Esophagus mucosa (tissue), 1 donor: ENCODE measurements at places on chromosomes 5 and 9. TPM values are rescaled to one million over a fixed set of nuclear protein-coding genes. Genes with fewer than 3 reads are reported as not detected.

DNA sequence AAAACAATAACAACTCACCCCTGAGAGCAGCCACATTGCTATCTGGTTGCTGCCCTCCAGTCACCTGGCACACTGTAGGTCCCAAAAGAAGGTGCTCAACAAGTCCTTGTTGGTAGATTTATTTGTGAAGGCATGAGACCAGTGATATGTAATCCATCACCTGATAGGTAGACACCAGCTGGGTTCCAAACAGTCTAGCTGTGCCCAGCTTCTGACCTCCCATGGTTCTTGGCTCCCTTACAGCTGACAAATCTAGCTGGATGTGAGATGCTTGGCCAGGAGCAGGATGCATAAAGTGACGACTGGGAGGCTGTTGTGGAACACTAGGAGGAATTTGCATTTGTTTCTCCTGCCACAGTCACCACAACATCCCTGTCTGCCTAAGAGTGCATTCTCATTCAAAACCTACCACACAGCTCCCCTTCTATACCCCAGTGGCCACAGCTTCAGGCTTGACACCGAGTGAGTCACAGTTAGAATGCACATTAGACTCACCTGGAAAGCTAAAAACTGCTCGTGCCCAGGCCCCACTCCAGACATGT lies 7.8 kb upstream of the VLDLR start:
- ATAC-seq: peak; percentile 26

- ATAC-seq: no peak
Measured at GRCh38 chr5:81140943-81141342, 92.2 kb upstream of the CKMT2 start.

GRCh38 chr5:491119-491855 lies 33.0 kb downstream of the SLC9A3 start:
- ATAC-seq: peak; percentile 3

DNA sequence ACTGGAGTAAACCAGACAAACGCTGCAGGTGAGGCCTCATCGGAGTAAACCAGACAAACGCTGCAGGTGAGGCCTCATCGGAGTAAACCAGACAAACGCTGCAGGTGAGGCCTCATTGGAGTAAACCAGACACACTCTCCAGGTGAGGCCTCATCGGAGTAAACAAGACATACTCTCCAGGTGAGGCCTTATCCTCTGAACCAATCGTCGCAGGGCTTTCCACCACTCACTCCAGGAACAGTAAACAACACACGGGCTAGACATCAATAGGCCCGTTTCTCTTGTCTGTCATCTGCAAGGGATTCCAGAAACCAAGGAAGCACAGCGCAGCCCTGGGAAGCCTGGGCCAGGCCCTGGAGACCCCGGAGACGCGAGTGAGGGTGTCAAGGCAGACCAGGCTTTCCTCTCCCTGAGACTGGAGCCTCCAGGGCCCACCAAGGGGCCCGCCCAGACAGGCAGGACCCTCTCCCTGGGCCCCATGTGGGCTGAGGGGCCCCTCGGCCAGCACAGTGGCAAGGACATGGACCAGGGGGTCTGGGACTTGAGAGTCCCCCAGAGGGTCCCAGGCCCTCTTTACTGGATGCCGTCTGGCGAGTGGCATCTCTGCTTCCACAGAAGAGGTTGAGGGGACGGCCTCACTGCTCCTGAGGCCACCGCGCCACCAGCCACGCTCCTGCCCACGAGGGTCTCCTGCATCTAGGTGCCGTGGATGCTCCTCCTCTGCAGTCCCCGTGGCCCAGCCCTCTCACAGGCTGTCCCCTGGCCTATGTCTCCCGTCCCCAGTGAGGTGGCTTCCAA lies 26.4 kb upstream of the NSMF start:
- ATAC-seq: no peak

- ATAC-seq: peak; percentile 92
Measured at GRCh38 chr9:82961504-82962125, 101.3 kb downstream of the RASEF start.

DNA sequence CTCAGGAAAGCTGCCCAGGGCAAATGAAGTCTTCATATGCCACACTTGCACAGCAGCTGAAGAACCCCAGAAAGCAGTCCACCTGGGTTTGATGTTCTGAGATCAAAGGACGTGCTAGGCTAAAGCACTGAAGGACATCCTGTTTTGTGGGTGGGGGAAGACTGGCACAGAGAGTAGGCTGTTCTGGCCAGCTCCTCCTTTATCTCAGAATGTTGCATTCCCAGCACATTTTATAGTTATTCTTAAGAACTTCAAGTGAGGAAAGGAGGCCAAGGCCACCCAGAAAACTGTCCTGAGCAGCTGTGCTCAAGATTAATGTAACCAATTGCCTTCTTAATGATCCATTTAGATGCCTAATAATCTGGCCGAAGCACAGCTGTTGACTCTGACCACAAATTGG lies 10.9 kb downstream of the SHOC1 start:
- no peak for ATAC-seq

- no peak for ATAC-seq
Measured at GRCh38 chr5:15600035-15600434, 100.1 kb downstream of the FBXL7 start.

- ATAC-seq: no peak
Measured at GRCh38 chr9:29319736-29320513, 1746.6 kb upstream of the C9orf72 start.

DNA sequence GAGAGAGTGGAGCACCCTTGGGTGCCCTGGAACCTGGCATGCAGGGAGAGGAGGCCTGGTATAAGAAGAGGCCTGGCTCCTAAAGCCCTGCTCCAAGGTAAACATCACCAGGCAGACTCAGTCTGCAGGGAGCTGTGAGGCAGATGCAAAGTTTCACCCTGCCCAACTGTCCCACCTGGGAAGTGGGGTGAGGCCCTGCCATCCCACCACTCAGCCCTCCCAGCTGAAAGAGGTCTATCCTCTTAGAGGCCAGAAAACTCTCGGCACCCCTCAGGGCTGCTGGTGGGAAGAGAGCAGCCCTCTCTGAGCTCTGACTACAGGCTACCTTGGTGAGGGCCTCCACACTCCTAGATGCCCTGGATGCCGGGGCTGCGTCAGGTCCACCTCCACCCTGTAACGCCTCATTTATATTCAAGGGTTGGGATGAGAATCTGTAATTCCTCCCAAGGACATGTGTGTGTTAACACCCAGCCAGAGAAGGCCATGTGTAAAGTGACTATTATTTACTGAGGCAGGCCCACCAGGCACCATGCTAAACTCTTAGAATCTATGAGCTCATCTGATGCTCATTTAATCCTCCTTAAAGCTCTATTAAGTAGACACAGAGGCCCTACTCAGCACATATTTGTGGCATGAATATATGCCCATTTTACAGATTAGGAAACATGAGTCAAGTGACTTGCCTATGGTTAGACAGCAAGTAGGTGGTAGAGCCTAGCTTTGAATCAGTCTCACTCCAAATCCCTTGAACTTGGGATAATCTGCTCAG lies 205.9 kb downstream of the FSTL4 start:
- peak; percentile 68 for ATAC-seq

DNA sequence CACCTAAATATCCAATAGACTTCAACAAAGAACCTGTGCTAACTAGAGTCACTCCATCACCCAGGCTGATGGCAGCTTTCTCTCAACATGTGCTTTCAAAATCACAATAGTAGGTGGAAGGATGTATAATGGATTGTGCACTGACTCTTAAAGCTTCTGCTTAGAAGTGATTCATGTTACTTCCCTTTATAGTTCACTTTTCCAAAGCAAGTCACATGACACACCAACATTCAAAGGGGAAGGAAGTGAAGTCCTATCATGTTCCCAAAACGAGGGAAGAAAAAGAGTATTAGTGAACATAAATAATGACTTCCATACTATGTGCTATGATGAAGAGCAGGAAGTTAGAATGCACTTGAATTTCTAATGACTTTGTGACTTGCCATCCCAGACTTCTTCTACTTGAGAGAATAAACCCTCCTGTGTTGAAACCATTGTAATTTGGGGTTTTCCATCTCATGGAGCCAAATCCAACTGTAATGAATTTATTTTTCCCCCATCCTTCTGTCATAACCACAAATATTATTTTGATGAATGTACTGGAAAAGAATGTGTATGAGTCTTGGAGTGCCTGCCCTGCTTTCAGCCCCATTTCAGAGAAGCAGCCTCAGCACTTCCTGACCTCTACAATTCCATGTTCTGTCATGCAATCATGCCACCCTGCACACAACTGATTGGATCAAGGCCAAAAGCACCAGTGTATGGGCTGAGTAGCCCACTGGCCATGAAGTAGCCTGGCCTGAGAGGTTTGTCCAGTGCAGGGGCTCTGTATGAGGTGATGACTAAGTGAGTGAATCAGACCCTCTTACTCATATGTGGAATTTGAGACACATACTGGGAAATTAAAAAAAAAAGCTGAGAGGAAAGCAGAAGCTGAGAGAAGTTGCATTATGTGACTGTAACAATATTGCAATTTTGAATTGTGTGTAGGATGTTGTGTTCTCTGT lies 525.9 kb upstream of the CLINT1 start:
- ATAC-seq: no peak

DNA sequence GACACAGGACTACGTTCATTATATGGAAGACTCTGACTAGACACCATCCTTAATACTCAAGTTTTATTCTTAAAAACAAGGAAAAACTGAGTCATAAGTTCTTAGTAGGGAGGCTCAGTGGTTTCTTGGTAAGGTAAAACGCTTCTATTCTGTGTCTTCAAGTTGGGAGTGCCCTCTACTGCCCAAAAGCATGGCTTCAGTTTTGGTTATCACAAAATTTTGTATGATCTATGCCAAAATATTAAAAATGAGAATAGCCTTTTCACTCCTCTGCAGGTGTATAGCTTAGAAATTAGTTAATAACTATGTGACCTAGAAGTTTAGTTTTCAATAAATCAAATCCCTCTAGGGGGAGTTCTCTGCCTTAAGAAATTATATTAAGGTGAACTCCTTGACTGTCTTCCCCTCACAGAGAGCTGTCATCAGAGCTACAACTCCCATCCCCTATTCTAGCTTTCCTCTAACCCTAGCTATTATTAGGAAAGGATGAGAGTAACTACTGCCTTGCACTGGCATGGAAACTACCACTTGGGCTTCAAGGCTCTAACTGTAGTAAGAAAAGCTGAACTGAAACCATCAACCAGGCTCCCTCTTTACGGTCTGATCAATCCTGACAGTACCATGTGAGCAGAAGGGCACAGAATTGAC lies 189.7 kb downstream of the GNAQ start:
- no peak for ATAC-seq

DNA sequence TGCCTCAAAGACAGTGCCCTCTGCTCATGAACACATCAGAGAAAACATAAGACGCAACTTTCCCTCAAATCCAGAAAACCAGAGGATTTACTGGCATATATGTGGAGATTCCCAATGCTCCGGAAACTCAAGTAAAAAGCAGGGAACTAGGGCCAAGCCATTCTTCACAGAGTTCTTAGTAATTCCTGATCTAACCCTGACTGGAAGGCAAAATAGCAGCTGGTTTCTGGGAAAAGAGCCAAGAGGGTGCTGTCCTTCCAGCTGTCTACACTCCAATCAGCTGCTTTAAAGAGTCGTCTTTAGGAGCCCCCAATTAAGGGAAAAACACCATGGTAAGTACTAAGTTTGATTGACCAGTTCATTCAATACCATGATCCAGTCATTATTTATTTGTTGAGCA lies 49.6 kb downstream of the GNA14 start:
- ATAC-seq: no peak

DNA sequence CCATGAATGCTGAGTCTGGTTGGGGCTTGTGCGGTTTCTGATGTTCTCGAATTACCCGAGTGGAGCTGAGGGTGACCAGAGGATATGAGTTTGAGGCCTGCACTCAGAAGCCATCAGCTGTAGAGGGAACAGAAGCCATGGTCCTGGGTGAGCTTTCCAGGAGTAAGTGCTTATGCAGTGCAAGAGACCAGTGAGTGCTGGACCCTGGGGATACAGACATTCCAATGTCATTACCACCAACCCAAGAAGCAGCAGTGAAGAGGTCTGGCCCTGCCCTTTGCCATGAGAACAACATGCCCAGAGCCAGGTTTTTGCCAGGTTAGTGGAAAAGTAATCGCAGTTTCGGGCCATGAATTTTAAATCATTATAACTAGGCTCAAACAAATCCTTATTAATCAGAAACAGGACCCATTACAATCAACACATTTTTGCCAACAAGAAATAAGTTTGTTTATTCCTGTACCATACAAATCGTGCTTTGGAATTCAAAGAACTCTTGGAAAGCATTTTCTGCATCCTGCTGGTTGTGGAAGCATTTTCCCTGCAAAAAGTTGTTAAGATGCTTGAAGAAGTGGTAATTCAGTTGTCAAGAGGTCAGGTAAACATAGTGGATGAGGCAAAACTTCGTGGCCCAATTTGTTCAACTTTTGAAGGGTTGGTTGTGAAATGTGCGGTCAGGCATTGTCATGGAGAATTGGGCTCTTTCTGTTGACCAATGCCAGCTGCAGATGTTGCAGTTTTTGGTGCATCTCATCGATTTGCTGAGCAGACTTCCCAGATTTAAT lies 154.6 kb downstream of the SYK start:
- no peak for ATAC-seq

- ATAC-seq: no peak
Measured at GRCh38 chr5:124030043-124030491, 518.1 kb downstream of the CSNK1G3 start.

GRCh38 chr9:84387821-84388220 lies 47.3 kb upstream of the SLC28A3 start:
- ATAC-seq: no peak

- no peak for ATAC-seq
Measured at GRCh38 chr9:33256236-33256635, 8.3 kb downstream of the BAG1 start.

GRCh38 chr5:60722416-60722815 lies 22.4 kb upstream of the DEPDC1B start:
- ATAC-seq: no peak

- no peak for ATAC-seq
Measured at GRCh38 chr5:115393239-115393638, 96.8 kb upstream of the CCDC112 start.

- ATAC-seq: no peak
Measured at GRCh38 chr5:147464211-147464610, 45.7 kb downstream of the DPYSL3 start.

DNA sequence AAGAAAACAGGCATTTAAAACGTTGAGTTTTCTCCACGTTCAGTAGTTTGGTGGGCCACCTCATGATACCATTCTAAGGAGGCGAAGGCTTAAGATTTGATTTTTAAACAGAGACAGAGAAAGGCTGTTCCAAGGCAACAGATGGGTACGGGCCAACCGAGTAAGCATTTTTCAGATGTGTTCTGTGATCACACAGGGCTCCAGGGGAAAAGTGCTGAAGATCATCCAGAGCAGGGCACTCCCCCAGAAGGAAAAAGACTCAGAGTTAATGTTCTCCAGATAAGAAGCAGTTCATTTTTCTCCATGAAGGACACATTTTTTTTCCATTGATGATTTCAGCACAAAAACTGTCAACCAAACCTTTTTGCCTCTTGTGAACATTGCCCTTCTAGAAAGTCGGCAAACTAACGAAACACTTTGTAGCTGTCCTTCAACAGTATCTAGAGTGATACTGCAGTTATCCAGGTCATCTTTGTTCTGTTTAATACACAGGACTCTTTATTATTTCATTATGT lies 138.7 kb downstream of the ALDH1A1 start:
- ATAC-seq: no peak

Gene SLC6A18
- not detected for total RNA-seq

Gene LHX3
- total RNA-seq: 0.08 TPM

Gene DUSP1
- 101 TPM for total RNA-seq

Gene GFPT2
- total RNA-seq: 1.1 TPM

Gene FSTL4
- total RNA-seq: 2.8 TPM

Gene GPR21
- 0.76 TPM for total RNA-seq

Gene CATSPER3
- 0.40 TPM for total RNA-seq

Gene SPOCK1
- 0.48 TPM for total RNA-seq

Gene PCDHAC2
- total RNA-seq: 0.24 TPM

Gene TERT
- not detected for total RNA-seq

Gene FBP2
- not detected for total RNA-seq

Gene TBC1D2
- total RNA-seq: 56.0 TPM

Gene SMIM27
- total RNA-seq: 7.2 TPM
